ENCODE measurements at places on chromosomes 12 and 14.

- no peak for ATAC-seq
Observed at GRCh38 chr12:122729583-122730214, 945 bp downstream of the HCAR1 start.

GRCh38 chr14:65976761-65977404 is 509.3 kb upstream of the CCDC196 start:
- ATAC-seq, result no peak

DNA sequence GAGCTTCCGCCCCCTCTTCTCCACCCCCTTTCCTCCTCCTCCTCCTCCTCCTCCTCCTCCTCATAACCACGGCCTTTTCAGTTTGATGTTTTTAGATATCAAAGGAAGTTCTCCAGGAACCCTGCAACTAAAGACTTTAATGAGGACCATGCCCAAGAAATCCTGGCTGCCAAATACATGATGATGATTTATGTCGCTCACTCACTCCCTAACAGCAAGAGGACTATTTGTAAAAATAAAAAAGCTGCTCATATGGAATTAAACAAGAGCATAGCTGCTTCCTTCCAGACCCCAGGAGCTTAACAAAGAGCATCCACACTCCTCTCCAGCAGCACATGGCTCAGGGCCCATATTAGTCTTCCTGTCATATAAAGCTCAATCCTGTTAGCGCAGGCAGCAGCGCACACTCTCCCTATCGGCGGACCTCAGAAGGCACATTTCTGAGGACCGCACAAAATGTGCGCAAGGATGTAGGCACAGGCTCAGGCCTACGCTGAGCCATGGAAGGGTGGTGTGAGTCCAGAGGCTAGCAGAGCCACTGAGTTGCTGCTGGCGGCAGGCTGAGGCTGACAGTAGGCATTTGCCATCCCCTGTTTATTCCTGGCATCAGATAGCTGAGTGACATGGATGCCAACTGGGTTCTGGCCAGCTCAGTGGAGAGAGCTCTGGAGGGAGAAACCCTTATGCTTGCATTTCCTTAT is 232.8 kb downstream of the MSRB3 start:
- ATAC-seq, result peak; percentile 77

GRCh38 chr12:102479099-102479885 is 1.1 kb downstream of the IGF1 start:
- ATAC-seq, result peak; percentile 36

DNA sequence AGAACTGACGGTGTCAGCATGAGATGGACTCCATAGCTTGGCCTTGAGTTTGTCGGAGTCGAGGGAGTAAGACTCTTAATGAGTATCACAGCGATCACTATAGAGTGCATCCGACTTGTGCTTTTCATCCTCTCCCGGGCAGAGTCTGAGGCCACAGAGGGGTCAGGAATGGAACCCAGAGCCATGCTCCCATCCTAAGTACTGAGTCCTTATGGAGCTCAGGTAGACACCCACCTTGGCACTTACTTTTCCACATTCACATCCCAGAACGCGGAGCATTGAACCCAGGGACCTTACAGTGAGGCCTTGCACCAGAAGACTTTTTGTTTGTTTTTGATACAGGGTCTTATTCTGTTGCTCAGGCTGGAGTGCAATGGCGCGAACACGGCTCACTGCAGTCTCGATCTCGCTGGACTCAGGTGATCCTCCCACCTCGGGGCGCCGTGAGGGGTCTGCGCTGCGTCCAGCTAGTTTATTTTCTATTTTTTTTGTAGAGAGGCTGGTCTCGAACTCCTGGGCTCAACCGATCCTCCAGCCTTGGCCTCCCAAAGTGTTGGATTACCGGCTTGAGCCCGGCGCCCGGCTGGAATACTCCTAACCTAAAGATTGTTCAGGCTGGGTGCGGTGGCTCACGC is 719 bp upstream of the SRSF9 start:
- peak; percentile 52 for ATAC-seq

DNA sequence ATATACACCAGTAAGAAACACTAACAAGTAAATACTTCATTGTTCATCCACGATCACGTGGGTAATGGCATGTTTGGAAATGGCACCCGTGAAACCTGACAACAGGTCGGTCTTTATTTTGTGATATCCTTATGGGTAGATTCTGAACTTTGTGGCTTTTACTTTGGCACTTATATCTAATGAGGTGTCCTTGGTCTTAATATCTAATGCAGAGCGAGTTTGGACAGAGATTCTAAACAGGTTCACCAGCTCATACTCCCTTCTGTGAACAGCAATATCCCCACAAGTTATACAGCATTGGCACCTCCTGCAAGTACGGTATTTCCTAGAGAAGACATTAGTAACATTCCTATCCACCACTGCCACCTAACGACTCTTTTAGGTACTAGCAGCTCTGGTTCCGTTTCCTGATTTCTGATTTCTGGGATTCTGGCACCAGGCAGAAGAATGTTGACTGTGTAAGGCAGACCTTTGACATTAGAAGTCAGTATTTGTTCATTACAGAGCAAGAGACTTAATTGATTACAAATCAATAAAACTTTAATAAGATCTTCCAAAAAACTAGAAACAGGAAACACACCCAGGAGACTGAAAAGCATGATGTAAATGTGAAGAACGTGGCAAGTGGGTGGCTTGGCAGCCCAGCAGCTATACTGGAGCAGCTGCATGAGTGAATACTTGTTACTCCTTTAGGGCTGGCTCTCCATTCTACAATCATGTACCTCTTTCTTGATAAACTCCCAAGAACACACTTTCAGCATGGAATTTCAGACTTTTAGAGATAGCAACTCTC is 2.5 kb downstream of the ANG start:
- ATAC-seq, result peak; percentile 96

DNA sequence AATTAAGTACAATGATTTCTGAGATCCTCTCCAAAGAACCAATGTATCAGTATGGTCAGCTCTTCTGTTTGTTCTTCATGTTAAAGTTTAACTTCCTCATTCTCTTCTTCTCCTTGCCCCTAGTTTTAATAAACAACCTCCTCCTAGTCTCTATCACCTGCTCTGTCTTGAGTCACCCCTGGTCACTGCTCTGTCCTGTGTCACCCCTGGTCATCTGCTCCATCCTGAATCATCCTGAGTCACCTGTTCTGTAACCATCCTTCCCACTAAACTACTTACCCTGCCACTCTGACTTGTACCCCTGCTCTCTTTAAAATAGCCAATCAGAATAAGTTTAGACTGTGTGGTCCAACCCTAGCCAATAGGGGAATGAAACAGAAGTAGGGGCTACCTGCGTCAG is 100.5 kb downstream of the ALG10B start:
- no peak for ATAC-seq

DNA sequence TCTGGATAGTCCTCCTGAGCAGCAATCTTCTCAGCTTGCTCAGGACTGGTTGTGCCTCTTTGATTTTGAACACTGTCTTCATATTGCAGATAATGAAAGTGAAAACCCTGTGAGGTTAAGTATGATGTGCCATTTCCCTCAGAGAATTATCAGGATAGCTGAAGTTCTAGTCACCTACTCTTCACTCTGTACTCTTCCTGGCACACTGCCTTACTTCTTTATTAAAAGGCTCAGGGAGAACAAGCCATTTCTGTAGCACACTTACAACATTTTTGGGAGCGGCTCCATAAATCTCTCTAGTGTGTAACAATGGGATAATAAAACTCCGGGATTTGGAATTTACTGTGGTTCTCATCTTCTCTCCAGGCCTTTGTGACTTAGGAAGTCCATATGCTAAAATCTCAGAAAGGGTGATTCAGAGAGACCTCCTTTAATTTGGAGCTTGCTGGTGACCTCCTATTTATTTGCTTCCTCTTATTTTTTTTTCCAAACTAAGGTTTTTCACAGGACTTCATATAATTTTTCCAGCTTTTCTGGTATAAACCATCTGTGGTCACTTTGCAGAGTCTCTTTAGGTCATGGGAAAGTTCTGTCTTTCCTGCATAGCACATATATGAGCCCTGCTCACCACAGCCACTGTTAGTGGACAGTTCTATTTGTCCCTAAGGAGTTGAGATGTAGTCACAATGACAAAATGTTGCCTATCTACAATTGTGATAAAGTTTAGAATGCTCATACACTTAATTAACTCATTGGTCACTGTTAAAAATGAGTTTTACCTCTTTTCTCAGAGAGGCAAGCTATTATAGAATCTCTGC is 53.5 kb upstream of the LDHB start:
- no peak for ATAC-seq

- no peak for ATAC-seq
Observed at GRCh38 chr12:39199351-39199750, 243.6 kb downstream of the KIF21A start.

DNA sequence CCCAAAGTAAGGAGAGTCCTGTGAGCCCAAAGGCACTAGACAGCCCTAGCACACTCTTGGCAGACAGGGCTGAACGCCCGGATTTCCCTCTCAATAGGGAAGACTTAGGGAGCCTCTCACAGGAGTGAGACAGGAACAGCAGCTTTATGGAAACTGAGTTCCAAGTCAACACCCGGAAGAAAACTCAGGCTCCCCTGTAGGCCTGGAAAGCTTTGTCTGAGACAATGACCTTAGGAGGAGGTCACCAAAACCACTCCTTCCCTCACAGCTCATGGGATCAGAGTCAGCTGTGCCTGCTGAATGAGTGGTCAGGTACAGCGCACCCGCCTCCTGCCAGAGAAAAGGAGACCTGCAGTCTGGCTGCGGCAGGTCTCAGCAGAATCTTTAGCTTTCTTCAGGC is 229.5 kb downstream of the CACNA1C start:
- ATAC-seq, result no peak

- no peak for ATAC-seq
Observed at GRCh38 chr12:66714709-66715108, 35.8 kb upstream of the GRIP1 start.

- no peak for ATAC-seq
Observed at GRCh38 chr14:56102941-56103340, 15.3 kb upstream of the PELI2 start.

GRCh38 chr12:64993461-64993860 is 127.6 kb downstream of the WIF1 start:
- no peak for ATAC-seq

GRCh38 chr14:55306938-55307589 is 35.8 kb downstream of the FBXO34 start:
- no peak for ATAC-seq

- ATAC-seq, result peak; percentile 29
Observed at GRCh38 chr12:15629761-15630160, 159.4 kb downstream of the EPS8 start.

GRCh38 chr12:86445356-86445755 is 189.2 kb upstream of the MGAT4C start:
- ATAC-seq, result no peak

DNA sequence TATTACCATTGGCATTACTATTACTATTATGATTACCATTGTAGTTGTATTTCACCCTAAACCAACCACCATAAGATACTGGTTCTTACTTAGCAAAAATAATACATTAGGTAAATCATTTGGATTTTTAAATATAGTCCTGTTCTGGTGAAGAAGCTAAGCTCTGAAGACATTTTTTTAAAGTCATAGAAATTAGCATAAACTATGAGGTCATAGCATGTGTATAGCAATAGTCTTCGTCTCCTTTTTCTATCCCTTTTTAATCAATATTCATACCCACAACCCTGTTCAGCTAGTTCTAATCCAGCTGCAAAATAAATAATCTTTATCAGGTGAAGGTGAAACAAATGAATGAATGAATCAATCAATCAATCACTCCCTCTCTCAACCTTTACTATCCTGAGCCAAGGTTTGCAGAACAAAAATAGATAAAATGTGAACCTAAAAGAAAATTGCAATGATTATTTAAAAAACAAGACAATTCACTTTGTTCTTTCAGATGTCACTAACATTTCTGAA is 134.5 kb downstream of the STXBP6 start:
- ATAC-seq, result no peak

All from SK-N-SH treated with all-trans-retinoic acid at 6 μM for 48 hours (cell line).